Stimulated activated CD4-positive, alpha-beta T cell treated with anti-CD3 and anti-CD28 coated beads, TNF-alpha, amount 100 ng/mL, for 48 hours (primary cell): ENCODE measurements at places on chromosomes 4 and X.

DNA sequence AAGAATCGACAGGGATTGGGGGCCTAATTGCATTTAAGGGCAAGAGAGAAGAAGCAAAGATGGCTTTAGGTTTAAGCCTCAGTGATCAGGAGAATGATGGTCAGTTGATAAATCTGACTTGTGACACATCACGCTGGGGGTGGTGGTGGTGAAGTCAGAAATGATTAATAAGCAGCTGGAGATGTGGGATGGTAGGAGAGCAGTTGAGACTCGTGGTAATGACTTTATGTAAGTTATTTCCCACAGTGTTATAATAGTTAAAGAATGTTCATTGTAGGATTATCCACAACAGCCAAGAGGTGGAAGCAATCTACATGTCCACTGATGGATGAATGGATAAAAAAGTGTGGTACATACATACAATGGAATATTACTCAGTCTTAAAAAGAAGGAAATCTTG, 178.9 kb upstream of the GPC4 start:
- no peak for DNase-seq

DNA sequence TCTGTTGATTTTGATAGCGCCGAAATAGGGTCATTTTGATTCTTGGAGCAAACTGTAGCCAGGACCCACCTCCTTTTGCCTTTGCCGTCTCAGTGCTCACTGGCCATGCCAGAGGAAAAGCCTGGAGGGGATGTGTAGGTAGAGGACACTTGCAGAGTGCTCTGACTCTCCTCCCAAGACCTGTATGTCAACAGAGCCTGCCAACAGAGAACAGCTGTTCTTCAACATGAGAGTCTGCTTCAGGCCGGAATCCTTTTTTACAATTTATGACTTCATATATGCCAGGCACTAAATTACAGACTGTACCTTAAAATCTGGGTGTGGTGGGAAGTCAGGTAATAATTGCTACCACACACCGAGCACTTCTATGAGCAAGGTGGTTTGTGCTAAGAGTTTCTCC, 94.2 kb downstream of the KDR start:
- DNase-seq: no peak

GRCh38 chr4:148061795-148062194, 329.9 kb downstream of the ARHGAP10 start:
- DNase-seq: no peak

- DNase-seq: no peak
These were observed 480.9 kb downstream of the PCDH11X start for GRCh38 chrX:92260102-92260501.

DNA sequence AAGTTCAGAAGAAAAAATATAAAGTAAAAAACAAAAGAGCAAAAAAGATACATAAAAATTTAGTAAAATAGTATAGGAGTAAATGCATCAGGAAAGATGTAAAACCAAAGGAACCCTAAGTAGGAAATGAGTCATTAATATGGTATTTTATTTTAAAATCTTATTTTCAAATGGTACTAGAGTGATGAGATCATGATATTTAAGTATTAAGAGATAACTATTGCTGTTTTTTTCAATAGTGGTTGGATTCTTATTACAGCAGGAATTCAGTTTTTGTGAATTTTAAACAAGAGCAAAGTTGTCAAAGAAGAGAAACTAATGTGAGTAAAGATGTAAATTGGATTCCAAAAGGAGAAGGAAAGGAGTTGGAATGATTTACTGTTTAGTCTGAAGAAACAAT, 20.0 kb downstream of the EMCN start:
- no peak for DNase-seq
